Activated B cell treated with CpG ODN at 0.5 μM for 24 hours (primary cell): ENCODE measurements at places on chromosomes 7 and 10.

DNA sequence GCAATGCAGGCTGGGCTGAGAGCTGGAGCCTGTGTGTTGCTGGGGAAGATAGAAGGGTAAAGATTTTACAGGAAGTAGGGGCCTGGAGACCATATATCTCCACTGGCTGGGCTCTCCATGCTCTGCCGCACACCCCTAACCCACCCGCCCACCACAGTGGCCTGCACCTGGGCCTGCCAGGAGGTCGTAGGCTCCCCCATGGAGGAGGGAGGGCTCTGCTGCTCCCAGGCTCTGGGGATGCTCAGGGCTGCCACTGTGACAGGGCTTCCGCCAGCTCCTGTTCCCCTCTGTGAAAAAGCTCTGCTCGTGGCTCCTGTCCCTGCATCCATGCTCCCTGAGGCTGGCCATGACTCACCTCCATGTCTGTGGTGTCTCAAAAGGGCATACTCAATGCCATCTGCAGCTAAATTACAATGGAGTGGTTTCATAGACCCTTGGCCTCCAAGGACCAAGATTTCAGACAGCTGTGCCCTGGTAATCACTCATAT lies 106.0 kb downstream of the CXCL12 start:
- DNase-seq = no peak
- no peaks in the 10 kb centered on the region for H3K4me1 ChIP-seq
- H3K36me3 ChIP-seq = no peaks in the 10 kb centered on the region
- H3K4me3 ChIP-seq = no peak overlapping the region

DNA sequence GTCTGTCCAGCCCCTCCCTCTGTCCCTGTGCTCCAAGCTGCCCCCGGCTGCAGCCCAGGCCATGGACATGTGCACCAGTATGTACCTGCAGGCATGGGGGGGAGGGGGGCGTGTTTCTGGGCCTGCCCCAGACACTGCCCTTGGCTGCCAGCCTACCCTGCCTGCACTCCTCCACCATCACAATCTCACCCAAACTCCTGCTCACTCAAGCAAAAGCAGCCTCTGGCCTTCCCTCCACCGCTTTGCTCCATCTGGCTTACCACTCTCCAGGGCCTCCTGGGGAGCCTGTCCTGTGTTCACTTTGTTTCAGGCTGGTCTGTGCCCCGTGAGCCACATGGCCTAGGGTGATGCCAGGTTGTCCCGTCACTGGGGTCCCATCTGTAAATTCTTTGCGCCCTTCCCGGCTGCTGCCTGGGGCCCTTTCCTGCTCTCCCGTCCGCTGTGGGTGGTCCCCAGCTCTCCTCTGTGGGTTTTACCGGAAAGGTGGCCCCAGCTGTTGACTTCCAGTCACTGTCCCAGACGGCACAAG lies 33.3 kb upstream of the PPIF start:
- DNase-seq = no peak
- no peak overlapping the region for H3K27ac ChIP-seq
- no peaks in the 10 kb centered on the region for H3K27me3 ChIP-seq
- H3K4me3 ChIP-seq = no peak overlapping the region
- H3K4me1 ChIP-seq = peaks cover 34% of the 10 kb centered on the region

DNA sequence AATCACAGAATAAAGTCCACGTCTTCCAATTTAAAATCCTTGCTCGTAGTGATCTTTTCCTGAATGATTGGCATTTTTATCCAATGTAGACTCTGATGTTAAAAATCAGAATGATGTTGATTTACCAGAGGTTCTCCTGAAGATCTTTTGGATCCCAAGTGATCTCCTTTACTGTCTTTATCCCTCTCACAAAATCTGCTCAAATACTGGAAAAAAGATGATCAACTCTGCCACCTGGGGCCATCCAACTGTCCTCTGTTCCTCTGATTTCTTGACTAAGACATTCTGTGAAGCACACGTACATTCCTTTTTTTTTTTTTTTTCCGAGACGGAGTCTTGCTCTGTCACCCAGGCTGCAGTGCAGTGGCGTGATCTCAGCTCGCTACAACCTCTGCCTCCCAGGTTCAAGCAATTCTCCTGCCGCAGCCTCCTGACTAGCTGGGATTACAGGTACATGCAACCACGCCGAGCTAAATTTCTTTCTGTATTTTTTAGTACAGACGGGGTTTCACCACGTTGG lies 18.0 kb upstream of the ADRB1 start:
- DNase-seq = no peak
- peak overlapping the region; percentile 71 for H3K4me3 ChIP-seq
- H3K27ac ChIP-seq = peak overlapping the region; percentile 82
- H3K27me3 ChIP-seq = peaks cover 6% of the 10 kb centered on the region

DNA sequence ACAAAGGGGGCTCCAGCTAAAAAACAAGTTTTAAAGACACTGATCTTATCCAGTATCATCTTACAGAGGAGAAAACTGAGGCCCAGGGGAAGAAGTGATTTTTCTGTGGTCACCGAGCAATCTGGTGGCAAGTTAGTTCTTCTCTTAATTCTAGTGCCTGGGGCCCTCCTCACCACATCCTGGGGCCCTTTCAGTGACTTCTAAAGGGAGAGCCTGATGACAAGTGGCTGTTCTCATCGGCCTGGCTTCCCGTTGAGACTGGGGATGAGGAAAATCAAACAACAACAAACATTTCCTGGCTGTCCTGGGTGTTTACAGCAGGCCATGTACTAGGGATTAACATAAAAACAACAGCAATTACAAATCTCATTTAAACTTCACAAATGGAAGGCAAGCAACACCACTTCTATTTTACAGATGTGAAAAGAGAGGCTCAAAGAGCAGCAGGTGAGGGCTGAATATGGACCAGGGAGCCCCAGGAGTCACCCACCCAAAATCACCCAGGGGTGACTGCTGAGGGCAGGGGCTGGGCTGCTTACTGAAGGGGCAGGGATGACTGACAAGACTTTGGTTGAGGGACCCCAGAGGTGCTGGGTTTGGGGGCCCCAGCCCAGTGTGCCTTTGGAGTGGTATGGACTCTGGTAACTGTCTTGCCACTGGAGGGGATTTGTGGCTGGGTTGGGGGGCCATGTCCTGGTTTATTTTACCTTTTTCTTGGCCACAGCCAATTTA lies 24.7 kb upstream of the MTPAP start:
- no peaks in the 10 kb centered on the region for H3K36me3 ChIP-seq
- no peak overlapping the region for H3K27ac ChIP-seq
- peaks cover 18% of the 10 kb centered on the region for H3K27me3 ChIP-seq
- DNase-seq = no peak

GRCh38 chr10:79981450-79982361 lies 32.8 kb upstream of the SFTPD start:
- no peak overlapping the region for H3K27ac ChIP-seq
- DNase-seq = peak; percentile 20
- H3K4me3 ChIP-seq = peak overlapping the region; percentile 64
- H3K27me3 ChIP-seq = peaks cover 60% of the 10 kb centered on the region

- H3K4me1 ChIP-seq = no peaks in the 10 kb centered on the region
- H3K4me3 ChIP-seq = no peak overlapping the region
- peaks cover 23% of the 10 kb centered on the region for H3K27me3 ChIP-seq
- no peaks in the 10 kb centered on the region for H3K36me3 ChIP-seq
- DNase-seq = no peak
Observed at GRCh38 chr10:113239566-113240350, 289.7 kb downstream of the TCF7L2 start.

GRCh38 chr10:33295851-33296250 lies 38.6 kb downstream of the NRP1 start:
- no peaks in the 10 kb centered on the region for H3K36me3 ChIP-seq
- DNase-seq = no peak
- H3K27me3 ChIP-seq = peaks cover 3% of the 10 kb centered on the region
- H3K27ac ChIP-seq = no peak overlapping the region

GRCh38 chr7:116337800-116338199 lies 127.5 kb downstream of the TES start:
- no peak overlapping the region for H3K27ac ChIP-seq
- H3K4me3 ChIP-seq = no peak overlapping the region
- peaks cover 4% of the 10 kb centered on the region for H3K4me1 ChIP-seq
- peaks cover 2% of the 10 kb centered on the region for H3K27me3 ChIP-seq

DNA sequence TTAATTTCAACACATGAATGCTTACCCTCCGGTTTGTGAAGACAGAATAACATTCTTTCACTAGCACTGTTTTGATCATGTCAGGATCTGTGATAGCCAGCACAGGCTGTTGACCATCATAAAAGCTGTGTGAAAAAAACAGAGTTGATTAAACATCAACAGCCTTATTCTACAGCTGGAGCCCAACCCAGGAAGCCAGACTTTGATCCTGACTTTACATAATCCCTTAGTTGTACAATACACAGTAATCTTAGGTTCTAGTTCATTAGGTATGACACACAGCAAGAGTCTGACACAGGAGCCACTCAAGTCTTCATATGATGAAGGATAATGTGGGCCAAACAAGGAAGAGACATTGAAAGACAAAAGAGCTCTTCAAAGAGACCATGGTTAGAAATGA lies 11.4 kb downstream of the CYP3A4 start:
- no peak overlapping the region for H3K4me3 ChIP-seq
- H3K4me1 ChIP-seq = peaks cover 10% of the 10 kb centered on the region
- H3K27me3 ChIP-seq = peaks cover 85% of the 10 kb centered on the region

DNA sequence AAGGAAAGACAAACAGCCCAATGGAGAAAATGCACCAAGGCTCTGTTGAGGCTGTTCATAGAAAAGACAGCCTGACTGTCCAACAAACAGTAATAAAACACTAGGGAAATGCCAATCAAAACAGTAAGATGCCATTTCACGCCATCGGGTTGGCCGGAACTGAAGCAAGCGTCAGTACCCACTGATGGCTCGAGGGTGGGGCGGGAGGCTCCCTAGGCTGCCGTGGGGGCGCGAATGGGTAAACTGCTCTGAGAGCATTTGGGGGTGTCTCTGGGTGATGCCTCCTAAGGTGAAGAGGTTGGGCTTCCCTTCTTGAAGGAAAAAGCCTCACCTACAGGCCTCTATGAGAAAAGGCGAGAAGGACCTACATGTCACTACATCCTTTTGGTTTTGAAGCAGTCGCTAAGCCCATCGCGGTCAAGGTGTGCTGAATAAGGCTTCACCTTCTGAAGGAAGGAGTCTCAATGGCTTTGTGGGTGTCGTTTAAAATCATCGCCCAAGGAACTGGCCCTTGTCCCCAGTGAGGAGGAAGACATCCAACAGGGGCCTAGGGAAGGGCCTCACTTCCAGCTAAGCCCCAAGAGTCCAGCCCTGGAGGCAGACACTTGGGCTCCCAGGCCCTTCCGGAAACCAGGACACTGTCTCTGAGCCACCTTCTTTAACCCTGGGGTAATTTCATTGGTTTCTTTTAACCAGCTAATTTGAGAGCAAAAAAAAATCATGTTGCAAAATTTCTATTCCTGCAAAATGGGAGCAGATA lies 98.5 kb upstream of the PPP2R2D start:
- no peaks in the 10 kb centered on the region for H3K36me3 ChIP-seq
- no peaks in the 10 kb centered on the region for H3K4me1 ChIP-seq
- DNase-seq = no peak
- H3K27me3 ChIP-seq = no peaks in the 10 kb centered on the region
- no peak overlapping the region for H3K4me3 ChIP-seq

DNA sequence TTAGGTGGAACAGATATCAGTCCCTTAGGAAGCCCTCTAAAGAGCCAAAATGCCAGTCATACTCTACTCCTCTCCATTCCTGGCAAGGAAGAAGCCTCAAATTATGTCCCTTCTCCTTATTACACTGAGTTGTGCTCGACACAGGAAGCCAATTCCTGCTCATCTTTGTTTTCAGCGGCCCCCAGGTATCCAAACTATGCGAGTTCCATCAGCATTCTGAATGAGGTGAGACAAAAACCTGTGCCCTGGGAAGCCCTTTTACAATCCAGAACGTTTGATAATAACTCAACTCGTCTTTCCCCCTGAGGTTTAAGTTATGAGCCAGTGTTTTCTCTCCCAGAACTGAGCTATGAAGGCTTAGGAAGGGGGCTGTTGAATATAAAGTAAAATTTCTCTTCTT lies 580.5 kb downstream of the NXPH1 start:
- no peaks in the 10 kb centered on the region for H3K27me3 ChIP-seq
- no peak for DNase-seq
- no peaks in the 10 kb centered on the region for H3K36me3 ChIP-seq
- H3K4me3 ChIP-seq = no peak overlapping the region
- H3K27ac ChIP-seq = no peak overlapping the region

- H3K36me3 ChIP-seq = no peaks in the 10 kb centered on the region
- peaks cover 4% of the 10 kb centered on the region for H3K27me3 ChIP-seq
- H3K4me3 ChIP-seq = no peak overlapping the region
- H3K4me1 ChIP-seq = no peaks in the 10 kb centered on the region
- no peak for DNase-seq
Observed at GRCh38 chr10:58840840-58841435, 328.3 kb downstream of the BICC1 start.

DNA sequence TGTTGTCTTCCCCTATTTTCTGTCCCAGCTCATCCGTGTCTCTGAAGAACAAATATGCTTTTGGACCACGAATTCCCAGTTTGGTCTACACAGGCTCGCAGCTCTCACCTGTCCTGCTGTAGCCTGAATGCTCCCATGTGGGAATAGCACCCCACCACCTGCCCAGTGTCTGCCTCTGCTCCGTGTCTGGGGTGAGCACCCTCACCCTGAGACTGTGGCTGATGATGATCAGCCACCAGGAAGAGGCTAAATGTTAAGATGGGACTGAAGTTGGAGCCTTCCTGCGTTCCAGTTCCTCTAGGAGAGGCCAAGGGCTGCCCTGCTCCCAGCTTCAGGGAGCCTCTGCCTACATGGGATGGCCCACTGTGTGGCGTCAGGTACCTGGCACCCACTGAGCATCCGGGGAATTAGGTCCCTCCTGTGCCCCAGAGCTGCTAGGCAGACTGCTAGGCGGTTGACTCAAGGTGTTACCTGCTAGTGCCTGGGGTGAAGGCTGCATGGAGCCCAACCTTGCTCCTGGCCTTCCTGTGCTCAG lies 3.7 kb downstream of the PGAM2 start:
- no peaks in the 10 kb centered on the region for H3K27me3 ChIP-seq
- DNase-seq = peak; percentile 12
- peaks cover 66% of the 10 kb centered on the region for H3K36me3 ChIP-seq
- peaks cover 70% of the 10 kb centered on the region for H3K4me1 ChIP-seq
